ENCODE measurements at places on chromosomes 7 and 10.

GRCh38 chr7:77940647-77941046 lies 142.1 kb downstream of the PHTF2 start:
- DNase-seq, result no peak

DNA sequence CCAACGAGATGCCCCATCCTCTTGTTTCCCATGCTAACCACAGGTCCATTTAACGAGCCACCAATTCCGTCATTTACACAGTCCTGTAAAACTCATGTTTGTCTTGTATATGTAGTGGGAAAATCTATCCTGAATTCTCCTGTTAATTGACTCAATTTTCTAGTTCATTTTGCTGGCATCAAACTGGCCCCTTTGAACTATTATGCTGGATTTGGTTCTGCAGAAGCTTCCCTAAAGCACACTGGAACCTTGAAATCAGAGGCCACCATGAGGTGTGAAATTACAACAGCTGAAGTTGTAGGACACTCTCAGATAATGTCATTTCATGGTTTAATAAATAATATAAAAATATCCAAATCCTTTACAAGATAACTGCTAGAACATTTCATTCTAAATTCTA lies 129.8 kb upstream of the AKR1E2 start:
- no peak for DNase-seq

GRCh38 chr10:65528986-65529385 lies 1396.8 kb upstream of the LRRTM3 start:
- no peak for DNase-seq

- no peak for DNase-seq
These were observed 61.6 kb downstream of the DNAJC12 start for GRCh38 chr10:67776371-67776770.

- peak; percentile 96 for DNase-seq
These were observed 119.3 kb upstream of the FRMD4A start for GRCh38 chr10:14450041-14450491.

GRCh38 chr7:38169847-38170246 lies 8.2 kb upstream of the STARD3NL start:
- peak; percentile 13 for DNase-seq

DNA sequence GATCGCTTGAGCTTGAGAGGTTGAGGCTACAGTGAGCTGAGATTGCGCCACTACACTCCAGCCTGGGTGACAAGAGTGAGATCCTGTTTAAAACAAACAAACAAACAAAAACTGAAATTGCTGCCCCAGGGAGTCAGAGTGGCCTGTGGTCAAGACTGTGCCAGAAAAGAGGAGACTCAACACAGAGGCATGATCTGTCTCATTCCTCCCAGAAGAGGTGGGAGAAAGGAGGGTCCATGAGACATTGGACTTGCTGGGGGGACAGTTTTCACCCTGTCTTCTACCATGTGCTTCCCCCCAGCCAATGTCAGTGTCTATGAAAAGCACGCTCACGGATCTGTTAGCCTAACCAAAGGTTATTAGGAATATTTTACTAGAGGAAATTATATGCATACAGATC lies 3.2 kb downstream of the ZNF853 start:
- DNase-seq, result no peak

Data from T1000 (cell line).